NCI-H2227 treated with DMSO at 0.1 percent for 48 hours (cell line): ENCODE measurements at places on chromosomes 6 and 20.

DNA sequence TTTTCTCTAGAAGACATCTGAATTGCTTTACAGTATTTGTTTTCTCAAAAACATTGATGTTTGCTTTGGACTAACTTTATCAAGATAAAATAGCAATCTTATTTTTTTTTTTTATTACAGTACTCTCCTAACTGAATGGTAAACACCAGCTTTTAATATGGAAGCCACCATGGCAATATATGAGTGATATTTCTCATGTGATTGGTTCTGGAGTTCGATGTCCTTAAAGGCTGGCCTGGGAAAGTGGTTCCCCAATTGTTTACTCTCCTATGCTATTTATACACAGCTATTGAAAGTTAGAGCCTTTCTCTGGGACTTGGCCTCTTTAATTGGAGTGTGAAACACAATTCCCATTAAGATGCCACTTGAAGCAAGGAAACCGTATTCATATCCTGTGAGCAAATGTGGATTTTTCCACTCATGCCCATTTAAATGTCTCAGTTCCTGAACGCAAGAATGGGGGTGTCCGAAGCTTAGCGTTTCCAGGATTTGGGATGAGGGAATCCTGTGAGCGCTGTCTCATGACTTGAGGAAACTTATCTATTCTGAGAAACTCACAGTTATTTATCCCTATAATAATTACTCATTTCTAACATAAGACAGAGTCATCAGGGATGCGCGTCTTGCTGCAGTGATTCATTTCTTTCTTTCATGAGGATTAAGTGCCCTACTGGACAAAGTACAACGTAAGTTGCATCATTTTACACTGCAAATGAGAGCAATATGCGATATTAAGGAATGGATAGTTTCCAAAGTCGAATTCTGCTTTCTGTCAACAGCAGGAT lies 143.3 kb upstream of the PREP start:
- no peak for DNase-seq

- no peak for DNase-seq
Measured at GRCh38 chr6:52571099-52571755, 5.6 kb downstream of the TRAM2 start.

- no peak for DNase-seq
Measured at GRCh38 chr6:119658917-119659316, 309.4 kb upstream of the MAN1A1 start.

GRCh38 chr6:84093441-84094435 lies 60.2 kb downstream of the MRAP2 start:
- no peak for DNase-seq

GRCh38 chr6:150529646-150530045 lies 70.0 kb upstream of the PLEKHG1 start:
- DNase-seq = no peak

DNA sequence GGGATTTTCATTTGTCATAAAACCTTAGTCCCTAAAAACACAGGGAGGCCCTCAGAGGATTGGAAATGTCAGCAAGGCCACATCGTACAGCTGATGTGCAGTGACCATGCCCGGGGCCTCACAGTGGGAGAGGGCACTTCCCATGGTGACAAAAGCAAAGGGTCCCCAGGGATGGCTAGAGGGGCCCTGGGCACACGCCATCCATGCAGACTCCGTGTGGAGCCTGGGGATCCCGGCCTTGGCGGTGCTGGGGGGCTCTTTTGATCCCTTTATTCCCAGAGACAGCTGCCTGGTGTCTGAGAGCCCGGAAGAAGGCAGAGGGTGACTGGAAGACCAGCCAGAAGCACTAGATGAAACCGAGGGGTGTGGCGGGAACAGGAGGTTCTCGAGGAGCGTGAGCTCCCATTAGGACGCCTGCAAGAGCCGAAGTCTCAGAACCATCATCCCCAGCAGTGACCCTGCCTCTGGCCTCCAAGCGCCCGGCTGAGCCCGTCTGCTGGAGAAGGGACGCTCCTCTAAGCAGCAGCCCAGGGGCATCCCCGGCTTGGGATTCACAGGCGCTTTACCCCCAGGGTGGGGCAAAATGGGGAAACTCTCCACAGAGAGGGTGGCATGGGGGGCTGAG lies 49.1 kb upstream of the FRMD1 start:
- no peak for DNase-seq

GRCh38 chr6:88914180-88914579 lies 49.2 kb downstream of the RNGTT start:
- DNase-seq = no peak

DNA sequence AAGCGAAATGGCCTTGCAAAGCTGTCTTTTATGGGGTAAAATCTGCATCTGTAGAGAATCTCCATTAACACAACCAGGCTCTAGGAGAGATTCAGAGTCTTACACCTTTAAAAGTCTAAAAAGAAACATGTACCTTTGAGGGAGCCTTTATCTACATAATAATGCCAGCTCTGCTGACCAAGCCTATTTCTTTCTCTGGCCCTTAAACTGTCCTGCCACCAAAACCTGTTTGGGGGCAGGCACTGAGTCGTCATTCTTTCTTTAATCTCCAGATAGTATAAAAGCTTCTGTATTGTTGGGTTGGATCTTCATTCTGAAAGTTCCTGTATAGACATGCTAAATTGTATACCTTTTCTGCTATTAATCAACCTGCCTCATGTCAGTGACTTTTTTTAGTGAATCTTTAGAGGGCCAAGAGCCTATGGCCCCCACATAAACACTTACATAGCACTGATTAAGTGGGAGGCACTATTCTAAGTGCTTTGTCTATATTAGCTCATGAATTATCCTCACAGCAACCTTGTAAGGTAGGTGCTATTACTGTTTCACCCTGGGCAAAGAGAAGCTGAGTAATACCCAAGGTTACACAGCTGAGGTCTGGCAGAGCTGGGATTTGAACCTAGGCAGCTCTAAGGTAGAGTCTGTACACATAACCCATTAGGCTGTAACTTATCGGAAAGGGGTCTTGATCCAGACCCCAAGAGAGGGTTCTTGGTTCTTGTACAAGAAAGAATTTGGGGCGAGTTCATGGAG lies 232.3 kb upstream of the DTNBP1 start:
- no peak for DNase-seq

DNA sequence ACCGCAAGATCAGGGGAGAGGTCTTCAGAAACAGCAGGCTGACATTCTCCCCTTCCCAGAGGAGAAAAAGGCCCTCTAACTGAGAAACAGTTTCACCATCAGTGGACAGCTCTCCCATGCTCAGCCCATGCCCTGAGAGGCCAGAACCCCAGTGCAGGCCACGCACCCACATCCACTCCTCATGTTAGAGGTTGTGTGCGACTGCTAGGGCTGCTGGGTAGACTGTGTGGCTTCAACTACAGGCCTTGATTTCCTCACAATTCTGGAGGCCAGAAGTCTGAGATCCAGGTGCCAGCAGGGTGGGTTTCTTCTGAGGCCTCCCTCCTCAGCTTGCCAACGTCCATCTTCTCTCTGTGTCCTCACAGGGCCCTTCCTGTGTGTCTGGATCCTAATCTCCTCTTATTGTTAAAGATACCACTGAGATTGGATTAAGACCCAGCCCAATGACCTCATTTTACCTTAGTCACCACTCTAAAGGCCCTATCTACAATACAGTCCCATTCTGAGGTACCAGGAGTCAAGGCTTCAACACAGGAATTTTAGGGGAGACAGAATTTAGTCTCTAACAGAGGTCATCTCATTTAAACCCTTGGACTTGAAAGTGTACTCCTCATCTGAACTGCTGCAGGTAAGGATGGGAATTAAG lies 67.7 kb upstream of the CD93 start:
- DNase-seq = no peak

DNA sequence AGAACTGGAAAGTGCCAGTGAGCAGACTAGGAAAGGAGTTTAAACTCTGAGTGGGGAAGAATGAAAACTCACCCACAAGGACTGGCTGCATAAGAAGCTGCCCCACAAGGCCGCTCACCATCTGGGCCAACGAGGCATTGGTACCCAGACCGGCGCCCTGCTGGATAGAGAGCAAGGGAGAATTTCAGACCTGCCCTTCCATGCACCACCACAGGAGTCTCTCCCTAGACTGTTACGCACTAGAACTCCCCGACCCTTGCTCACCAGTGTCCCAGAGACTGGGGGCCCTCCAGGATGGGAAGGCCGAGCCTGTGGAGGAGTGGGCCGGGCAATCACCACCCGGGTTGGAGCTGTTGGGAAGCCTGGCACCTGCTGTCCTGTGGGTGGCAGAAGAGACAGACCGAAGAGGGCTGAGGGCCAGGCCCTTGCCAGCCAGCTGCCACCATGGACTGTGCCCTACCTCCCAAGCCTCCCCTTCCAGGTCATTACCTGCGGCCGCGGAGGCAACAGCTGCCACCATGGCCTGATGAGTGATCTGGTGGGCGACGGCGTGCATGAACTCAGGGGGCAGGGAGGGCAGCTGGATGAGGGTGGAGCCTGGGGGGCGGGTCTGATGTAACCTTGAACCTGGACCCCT lies 8.5 kb downstream of the BAG6 start:
- no peak for DNase-seq

- DNase-seq = no peak
Measured at GRCh38 chr6:46044881-46045617, 29.4 kb upstream of the CLIC5 start.

GRCh38 chr20:54320148-54320607 lies 112.3 kb downstream of the PFDN4 start:
- DNase-seq = no peak

DNA sequence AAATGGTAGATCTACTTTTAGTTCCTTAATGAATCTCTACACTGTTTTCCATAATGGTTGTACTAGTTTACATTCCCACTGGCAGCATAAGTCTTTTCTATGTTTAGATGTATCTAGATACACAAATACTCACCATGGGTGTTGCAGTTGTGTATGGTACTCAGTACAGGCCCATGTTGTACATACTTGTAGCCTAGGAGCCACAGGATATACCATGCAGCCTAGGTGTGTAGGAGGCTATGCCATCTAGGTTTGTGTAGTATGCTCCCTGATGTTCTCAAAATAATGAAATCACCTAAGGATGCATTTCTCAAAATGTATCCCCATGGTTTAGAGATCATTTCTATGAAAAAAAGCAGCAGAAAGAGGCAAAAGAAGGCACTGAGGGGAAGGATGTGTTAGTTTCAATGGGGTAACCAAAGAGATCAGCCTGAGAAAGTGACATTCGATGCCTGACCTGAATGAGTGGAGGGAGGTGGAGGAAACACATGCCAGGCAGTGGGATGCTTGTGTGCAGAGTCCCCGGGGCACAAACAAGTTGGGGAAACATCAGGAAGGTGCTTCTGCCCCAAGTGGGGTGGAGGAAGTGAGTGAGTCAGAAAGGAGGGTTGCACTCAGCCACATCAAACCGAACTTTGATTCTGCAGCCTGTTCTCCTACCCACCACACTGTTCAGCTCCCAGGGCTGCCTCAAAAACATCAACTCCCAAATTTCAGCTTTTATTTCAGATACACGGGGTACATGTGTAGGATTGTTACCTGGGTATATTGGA lies 191.2 kb downstream of the ZNF217 start:
- no peak for DNase-seq
